ENCODE measurements at places on chromosomes 7 and 10. TPM values are rescaled to one million over a fixed set of nuclear protein-coding genes. Genes with fewer than 3 reads are reported as not detected.

- H3K36me3 ChIP-seq = no peaks in the 10 kb centered on the region
- DNase-seq = no peak
- H3K4me3 ChIP-seq = no peak overlapping the region
- H3K27me3 ChIP-seq = no peaks in the 10 kb centered on the region
- no peaks in the 10 kb centered on the region for H3K4me1 ChIP-seq
- H3K27ac ChIP-seq = no peak overlapping the region
Observed at GRCh38 chr7:131508754-131509486, 47.5 kb downstream of the PODXL start.

GIMAP6 gene
- 7.1 TPM for total RNA-seq

DNA sequence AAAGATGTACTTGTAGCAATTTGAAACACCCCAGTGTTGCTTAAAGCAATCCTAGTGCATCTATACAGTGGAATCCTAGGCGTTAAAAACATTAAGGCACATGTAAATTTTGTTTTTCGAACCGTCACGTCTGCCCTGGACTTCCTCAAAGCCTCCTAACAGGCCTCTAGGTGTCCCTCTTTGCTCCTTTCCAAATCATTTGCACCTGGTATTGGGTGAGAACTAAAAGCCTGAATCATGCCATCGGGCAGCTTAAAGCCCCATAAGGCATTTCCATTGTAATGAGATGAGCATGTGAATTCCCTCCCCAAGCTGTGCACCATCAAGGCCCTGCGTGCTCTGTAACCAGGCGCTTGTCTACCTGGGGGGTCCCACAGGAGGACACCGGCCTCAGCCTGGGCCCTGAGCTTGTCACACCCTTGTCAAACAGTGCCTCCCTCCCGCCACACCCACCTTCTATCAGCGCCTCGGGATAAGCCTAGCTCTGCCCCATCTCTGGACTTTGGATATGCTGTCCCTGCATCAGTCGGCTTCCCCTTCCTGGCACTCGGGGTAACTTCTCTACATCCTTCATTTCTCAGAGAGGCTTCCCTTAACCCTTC, 89.2 kb downstream of the WDR11 start:
- no peak overlapping the region for H3K4me3 ChIP-seq
- no peak for DNase-seq
- no peaks in the 10 kb centered on the region for H3K4me1 ChIP-seq
- H3K27ac ChIP-seq = no peak overlapping the region

GRCh38 chr7:71995111-71995510, 417.0 kb downstream of the CALN1 start:
- no peak overlapping the region for H3K4me3 ChIP-seq
- H3K27ac ChIP-seq = no peak overlapping the region
- DNase-seq = no peak

DNA sequence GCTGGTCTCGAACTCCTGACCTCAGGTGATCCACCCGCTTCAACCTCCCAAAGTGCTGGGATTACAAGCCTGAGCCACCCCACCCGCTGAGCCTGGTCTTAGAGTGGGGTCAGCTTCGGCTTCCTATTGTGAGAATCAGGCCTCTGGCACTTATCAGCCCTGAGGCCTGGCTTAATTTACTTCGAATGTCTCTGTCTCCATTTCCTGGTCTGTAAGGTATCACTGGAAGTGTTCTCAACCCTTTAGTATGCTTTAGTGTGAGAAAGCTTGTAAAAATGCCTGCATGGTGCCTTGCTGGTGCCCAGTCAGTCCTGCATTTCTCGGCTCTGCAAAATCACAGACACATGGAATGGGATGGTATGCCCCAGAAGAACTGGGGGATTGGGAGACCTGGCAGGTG, 671.4 kb upstream of the GALNT17 start:
- no peaks in the 10 kb centered on the region for H3K36me3 ChIP-seq
- no peak for DNase-seq
- no peak overlapping the region for H3K4me3 ChIP-seq
- H3K27me3 ChIP-seq = no peaks in the 10 kb centered on the region
- no peaks in the 10 kb centered on the region for H3K4me1 ChIP-seq

DNA sequence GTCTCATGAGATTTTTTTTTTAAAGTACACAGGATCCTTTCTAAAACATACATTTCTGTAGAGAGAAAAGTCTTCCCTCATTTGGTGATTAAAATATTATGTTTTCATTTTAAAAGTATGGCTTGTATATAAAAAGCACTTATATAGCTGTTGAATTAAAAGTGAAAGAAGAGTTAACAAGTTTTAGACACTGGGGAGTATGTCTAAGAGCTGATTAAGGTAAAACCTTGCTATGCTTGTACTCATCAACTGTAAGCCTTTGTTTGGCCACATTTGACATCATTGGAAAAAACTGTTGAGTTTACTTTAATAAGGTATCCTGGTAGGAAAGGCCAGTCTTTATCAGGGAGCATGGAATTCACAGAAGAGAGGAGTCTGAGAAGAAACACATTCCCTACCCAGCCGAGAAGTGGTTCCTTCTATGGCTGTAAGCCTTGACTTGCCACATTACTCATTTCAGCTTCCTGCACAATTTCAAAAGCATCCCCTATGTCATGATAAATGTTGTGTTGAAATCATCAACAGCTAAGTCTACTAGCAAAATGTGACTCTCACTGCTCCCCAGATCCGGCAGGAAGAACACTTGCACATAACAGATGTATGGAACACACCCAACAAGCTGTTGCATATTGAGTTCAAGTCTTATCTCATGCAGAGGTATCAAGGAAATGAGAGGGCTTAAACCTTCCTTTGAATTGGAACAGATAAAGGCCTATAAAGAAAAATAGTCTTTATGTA, 171.8 kb upstream of the CDK1 start:
- H3K27ac ChIP-seq = no peak overlapping the region
- no peaks in the 10 kb centered on the region for H3K4me1 ChIP-seq
- H3K27me3 ChIP-seq = no peaks in the 10 kb centered on the region
- no peaks in the 10 kb centered on the region for H3K36me3 ChIP-seq
- no peak for DNase-seq
